ENCODE measurements at places on chromosomes 2 and 18.

- no peak for DNase-seq
These were observed 45.5 kb downstream of the LYPD6 start for GRCh38 chr2:149375801-149376361.

DNA sequence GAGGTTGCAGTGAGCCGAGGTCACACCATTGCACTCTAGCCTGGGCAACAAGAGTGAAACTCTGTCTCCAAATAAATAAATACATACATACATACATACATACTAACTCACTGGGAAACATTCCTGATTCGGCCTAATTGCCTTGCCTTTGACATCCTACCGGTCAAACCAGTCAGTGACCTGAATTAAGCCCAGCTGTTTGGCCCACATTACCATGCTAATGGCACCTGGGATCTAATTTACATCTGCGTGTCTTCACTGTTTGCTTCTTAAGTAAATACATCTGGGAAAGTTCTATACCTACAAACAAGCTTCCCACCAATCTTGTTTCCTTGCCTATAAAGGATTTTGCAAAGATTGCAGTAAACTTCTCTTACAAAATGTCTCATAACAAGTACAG lies 230.2 kb upstream of the ZC3H15 start:
- DNase-seq = no peak

- no peak for DNase-seq
These were observed 10.9 kb upstream of the NPPC start for GRCh38 chr2:231937057-231937456.

- DNase-seq = no peak
These were observed 9.3 kb downstream of the RHOB start for GRCh38 chr2:20456116-20456571.

GRCh38 chr2:239584986-239585385 lies 184.2 kb upstream of the HDAC4 start:
- DNase-seq = no peak

DNA sequence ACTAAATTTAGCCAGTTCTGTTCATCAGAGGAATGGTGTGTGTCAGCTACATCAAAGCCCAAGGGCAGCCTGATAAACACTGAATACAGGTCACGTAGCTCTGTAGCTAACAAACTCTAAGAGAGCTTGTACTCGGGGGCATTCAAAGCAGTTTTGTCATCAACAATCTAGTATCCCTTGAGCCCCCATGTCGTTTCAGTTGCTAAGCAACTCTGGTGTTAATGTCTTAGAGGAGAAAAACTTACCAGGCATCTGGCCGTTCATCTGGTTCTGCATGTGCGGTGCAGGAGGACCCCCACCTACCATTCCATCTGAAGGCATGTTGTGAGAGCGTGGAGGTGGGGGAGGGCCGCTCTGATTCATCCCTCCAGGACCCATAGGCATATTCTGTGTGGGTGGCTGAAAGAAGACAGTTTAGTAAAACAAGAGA lies 33.1 kb downstream of the SS18 start:
- no peak for DNase-seq

- DNase-seq = no peak
These were observed 620.6 kb upstream of the ID2 start for GRCh38 chr2:8061219-8061618.

GRCh38 chr18:10792181-10792580 lies 266.4 kb downstream of the NAPG start:
- DNase-seq = no peak

- no peak for DNase-seq
These were observed 30.3 kb downstream of the DPP10 start for GRCh38 chr2:114472726-114473125.

DNA sequence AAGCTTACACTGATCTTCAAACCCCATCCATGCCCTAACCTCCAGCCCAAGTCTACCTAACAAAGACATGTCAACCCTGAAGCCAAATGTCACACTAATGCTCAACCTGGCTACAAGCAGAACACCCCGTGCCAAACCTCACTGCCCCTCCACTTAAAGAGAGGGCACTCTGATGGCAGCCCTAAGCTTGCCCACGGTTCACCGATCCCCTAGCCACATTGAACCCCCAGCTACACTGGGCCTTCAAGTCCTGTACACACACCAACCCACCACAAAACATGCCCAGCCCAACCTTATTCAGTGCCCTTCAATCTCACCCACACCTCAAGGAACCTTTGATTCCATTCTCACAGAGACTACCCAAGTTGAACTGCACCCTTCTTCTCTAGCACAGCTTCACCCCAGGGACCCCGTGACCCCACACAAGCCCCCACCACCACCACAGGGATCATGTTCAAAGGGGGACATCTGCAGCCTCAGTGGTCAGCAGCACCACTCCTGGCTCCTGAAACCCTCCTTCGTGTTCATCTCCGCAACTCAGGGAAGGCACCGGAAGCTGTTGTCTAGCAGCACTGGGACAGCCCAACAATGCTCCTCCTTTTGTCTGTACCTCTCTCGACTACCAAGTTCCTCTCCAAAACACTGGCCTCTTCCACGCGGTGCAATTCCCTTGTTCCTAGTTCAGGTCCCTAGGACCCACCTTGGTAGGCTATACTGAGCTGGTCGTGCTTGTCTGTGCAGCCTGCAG lies 218.8 kb downstream of the CYP26B1 start:
- no peak for DNase-seq

DNA sequence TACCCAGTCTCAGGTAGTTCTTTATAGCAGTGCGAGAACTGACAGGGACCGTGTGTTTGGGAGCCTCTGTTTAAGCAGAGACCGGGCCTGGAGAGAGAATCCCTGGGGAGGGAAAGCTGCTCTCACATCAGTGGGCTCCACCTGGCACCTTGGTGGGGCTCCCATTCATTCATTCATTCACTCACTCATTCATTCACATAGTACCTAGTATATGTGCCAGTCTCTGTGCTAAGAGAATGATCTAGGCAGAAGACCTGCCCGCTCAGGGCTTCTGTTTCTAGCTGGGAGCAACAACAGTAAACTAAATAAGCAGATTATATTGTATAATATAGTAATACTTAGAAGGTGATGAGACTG lies 17.8 kb downstream of the HPCAL1 start:
- no peak for DNase-seq
